ENCODE measurements at places on chromosomes 7 and 10.

DNA sequence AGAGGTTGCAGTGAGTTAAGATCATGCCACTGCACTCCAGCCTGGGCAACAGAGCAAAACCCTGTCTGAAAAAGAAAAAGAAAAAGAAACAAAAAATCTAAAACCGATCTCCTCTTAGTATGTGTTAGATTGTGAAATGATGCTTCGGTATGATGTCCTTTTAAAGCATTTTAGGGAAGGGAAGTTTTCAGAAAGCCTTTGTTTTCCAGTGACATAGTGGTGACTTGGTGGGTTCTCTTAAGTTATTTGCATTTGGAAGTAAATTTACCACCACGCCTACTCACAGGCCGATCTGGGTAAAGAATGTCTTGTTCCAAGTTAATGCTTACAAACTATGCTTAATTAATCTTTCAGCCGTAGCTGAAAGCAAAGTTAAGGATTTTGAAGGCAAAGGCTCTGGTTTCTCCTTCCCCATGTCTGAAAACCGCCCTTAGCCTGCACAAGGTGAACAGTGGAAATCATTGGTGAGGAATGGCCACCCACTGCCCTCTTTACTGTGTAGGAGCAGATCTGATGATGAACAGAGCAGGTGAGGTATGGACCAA, 10.7 kb downstream of the MTURN start:
- DNase-seq: no peak

DNA sequence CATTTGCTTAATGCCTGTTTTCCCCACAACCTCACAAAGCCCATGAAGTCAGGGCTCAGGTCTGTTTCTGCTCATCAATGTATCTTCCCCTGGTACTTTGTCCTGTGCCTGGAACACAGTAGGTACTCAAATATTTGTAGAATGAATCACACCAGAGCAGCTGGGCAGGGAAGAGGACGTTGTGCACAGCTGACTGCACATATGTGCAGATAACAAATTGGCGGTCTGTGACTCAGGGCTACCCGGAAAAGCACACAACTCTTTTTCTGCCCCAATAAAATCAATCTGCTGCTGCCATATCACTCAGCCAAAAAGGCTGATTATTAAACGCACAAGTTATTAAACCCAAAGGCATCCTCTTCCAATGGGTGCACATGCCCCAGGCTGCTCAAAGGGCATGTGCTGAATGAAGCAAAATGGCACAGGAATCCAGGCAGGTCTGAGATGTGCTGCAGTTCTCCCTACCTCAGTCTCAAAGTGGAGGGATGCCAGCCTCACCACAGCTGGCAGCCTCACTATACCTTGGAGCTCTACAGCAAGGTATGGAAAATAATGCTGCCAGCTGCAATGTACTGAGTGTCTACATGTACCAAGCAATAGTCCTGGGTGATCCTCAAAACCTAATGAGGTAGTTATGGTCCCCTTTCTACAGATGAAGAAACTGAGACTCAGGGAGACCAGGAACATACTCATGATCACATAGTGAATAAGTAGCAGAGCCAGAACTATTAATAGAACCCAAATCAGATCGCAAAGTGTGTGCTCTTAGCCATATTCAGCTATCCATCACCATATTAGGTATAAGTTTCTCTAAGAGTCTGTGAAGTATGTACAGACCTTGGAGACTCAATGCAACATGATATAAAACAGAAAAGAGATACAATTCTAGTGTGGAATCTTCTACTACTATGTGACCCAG, 43.4 kb downstream of the SORBS1 start:
- DNase-seq: no peak

GRCh38 chr10:123648595-123648994, 17.6 kb upstream of the GPR26 start:
- no peak for DNase-seq

GRCh38 chr10:31272841-31273240, 46.2 kb upstream of the ZEB1 start:
- DNase-seq: no peak

GRCh38 chr10:47028466-47028865, 117.2 kb downstream of the PTPN20 start:
- DNase-seq: no peak

GRCh38 chr7:41219276-41219675, 483.6 kb downstream of the INHBA start:
- peak; percentile 16 for DNase-seq

- DNase-seq: no peak
Measured at GRCh38 chr7:106277976-106278375, 6.8 kb downstream of the NAMPT start.

- no peak for DNase-seq
Measured at GRCh38 chr7:28586736-28587135, 174.4 kb downstream of the CREB5 start.

DNA sequence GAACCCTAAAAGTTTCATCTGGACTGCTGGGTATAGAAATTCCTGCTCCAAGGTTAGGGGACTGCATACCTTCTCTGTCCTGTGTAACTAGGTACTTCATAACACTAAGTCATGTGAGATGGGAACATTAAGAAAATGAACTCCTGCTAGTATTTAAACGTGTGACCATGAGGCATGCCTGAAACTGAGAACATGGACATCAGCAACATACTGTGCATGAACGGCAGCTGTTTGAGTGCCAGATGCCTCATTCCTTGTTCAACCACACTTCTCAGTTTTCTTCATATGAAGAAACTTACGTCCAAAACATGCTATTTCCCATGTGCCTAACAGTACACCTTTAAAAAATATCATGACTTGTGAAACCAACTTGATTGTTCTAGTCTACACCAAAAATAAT, 88.5 kb downstream of the CREM start:
- no peak for DNase-seq

- DNase-seq: no peak
Measured at GRCh38 chr7:108124820-108125219, 5.3 kb downstream of the LAMB4 start.

DNA sequence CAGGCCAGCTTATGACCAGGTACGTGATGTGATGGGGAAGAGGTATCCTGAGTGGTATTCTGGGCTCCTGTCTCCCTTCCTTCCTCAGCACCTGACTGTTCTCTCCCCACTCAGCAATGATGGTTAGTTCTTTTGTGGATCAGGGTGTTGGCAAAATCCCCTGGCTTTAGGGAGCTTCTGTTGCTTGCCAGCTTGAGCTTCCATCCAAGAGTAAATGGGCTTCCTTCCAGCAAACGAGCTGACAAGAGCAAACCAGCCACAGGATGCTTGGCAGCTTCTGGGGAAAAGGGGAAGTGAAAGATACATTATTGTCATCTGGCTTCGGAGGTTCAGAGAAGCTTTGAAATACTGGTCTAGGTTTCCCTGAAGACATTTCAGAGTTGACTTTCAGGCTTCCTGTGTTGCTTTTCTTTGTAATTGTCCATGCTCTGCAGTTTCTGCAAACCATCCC, 5.2 kb downstream of the DUSP5 start:
- DNase-seq: peak; percentile 82

- no peak for DNase-seq
Measured at GRCh38 chr7:47600199-47601118, 18.5 kb upstream of the TNS3 start.

DNA sequence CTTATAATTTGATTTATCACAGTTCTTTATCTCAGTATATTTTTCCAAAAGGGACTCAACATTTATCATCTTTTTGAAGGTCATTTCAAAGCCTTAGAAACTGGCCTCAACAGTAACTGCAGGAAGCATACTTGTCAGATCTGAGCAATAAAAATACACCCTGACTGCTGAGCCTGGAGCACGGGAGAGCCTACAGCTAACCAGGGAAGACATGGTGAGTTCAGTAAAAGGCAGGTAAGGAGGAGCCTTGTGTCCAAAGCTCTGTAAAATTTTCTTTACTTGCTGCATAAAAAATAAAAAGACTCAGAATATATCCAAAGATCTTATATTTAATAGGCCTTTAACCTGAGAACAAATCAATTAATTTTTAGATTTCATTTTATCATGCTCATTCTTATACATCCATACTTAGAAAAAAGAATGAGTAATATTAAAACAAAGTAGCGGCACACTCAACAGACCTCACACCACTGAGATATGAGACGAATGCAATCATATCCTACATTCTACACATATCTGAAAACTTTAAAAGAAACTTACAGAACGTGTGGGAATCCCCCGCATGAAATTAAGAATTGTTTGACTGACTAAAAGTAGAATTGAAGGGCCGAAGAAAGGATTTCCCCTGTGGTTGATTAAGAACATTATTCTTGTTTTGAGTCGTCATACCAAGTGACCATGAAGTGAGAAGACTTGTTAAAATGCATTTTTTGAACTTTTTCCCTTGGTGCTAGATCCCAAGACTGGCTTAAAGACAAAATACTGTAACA, 296.4 kb upstream of the MKLN1 start:
- DNase-seq: no peak

DNA sequence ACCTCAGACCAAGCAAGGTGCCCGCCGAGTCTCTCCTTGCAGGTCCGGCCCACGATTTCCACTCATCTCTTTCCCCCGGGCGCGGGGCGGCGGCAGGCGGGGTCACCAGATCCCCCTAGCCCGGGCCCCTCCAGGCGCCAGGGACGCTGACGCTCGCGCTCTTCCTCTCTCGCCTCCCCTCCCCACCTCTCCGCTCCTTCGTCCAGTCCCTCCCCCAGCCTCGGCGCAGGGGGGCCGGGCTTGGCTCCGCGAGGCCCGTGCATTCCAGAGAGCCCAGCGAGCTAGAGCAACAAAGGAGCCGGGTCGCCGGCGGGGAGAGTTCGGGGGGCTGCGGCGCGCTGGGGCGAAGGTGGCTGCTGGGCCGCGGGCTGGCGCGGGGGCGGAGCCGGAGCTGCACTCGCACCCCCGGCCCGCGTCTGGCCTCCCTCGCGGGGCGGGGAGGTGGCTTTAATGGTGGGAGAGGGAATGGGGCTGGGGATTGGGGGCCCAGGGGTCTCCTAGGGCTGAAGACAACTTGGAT, at the start of gene SMO:
TSS of gene SMO (plus strand) at position 262 of the 520 bp plus-strand sequence. CDS start 519 bp downstream, outside the sequence.
- peak; percentile 89 for DNase-seq

- DNase-seq: no peak
Measured at GRCh38 chr7:519484-520390, at the start of gene PDGFA. PDGFA (minus strand) TSS chr7:519846; CDS start chr7:519001, 845 bp downstream.

DNA sequence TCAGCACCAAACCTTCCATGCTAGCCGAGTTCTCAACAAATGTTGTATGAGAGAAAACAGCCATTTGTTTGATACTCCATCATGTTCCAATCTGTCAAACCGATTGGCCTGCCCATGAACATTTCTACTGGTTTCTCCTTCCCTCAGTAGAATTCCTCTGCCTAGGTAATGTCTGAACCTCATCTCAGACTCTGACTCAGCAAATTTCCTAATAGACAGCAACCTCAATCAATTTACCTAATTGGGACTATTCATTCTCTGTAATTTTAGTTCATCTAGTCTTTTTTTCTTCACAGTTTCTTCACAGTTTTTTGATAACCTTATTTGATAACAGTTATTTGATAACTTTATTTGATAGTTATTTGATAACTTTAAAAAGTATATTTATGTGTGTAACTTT, 585.1 kb downstream of the DNAJB9 start:
- DNase-seq: no peak

- DNase-seq: no peak
Measured at GRCh38 chr10:102738692-102739121, 5.0 kb upstream of the WBP1L start.

GRCh38 chr7:12584930-12585329, 14.4 kb downstream of the SCIN start:
- DNase-seq: peak; percentile 35

GRCh38 chr7:14886533-14886932, 16.0 kb downstream of the DGKB start:
- DNase-seq: no peak

DNA sequence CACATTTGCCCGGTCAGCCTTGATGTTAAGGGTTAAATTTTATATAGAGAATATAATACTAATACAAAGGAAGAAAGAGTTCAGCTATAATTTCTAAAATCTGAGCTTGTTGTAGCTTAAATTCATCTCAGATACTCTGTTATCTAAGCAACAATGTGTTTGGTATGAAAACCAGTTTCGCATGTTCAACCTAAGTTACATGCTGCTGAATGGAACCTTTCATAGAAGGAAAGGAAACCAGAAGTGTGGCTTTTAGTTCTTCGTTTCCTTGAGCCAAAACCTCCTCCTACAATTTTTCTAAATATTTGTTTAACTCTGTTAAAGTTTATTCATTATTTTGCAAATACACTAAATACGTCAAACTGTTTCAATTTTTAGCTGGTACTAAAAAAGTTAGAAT, 18.5 kb downstream of the AGR2 start:
- no peak for DNase-seq

DNA sequence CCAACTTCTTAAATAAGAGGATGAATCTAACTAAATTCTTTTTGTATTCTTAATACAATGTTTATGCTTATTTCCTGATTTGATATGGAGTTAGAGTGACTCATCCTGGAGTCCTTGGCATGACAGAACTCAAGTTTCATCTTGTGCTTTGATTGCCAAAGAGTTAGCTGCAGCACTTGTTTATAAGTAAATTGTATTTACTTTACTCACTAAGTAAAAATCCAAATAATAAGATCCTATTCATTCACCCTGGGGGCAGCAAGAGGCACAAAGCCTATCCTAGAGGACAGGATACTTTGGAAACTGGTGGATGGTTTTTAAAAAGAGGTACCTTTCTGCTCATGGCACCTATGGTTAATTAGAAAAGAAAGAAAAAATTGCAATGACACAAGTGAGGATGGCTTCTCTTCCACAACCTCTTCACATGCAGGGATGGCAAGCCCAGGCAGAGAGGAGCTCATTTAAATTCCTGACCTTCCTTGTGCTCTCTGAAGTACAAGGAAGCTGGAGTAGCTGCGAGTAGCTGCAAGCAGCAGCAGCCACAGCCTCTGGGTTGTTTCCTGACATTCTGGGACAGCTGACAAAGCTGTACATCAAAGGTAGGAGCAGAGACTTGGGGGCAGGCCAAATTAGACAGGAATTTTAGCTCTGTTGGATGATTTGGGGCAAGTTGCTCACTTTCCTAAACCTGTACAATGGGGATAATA, 28.5 kb upstream of the CROT start:
- DNase-seq: no peak

DNA sequence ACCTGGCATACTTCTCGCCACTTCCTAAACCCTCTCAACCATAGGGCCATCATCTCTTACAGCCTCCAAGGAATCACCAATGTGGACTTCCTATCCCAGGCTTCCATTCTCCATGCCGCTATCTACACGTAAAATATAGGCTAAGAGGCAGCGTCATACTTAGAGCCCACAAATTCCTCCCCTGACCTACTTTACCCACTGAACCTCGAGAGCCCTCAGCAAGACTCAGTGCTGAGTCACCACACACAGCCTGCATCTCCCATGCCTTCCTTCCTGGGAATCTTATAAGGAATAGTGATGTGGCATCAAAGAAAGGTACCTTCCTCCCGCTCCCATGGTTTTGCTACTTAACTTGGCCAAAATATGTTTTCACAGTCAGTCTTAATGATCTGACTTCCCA, 435.6 kb upstream of the NFE2L3 start:
- no peak for DNase-seq

All from hindlimb muscle (tissue), 1 donor.